ENCODE measurements at places on chromosomes 2 and 18.

DNA sequence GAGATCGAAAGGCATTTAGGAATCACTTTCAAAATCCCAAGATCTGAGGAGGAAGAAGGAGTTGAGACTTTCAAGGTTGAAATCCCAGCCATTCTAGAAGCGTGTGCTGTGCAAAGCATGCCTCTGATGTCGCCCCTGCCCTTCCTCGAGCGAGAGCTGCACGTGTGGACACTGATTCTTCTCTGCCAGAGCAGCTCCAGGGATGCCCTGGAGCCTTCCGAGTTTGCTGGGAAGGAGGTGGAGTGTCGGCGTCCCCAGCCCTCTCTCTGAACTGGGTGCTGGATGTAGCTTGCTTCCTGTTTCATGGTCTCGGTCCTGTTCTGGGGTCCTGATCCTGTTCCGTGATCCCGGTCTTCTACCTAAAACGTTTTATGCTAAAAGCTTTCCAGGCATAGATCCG lies 76.1 kb downstream of the TWIST2 start:
- DNase-seq, result no peak

DNA sequence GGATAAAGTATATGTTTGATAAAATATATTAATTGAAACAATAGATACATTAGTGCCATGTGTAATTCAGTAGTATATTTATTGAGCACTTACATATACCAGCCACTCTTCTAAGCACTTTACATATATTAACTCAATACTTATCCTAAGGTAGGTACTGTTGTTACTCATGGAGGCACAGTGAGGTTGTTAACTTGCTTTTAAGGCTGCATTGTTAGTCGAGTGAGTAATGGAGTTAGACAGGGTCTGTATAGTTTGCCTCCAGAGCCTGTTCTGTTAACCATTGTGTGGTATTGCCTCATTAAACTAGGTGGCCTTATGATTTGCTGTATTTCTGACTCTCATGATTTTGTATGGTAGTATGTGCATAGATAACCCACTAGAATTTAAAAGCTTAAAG lies 44.2 kb downstream of the LCLAT1 start:
- no peak for DNase-seq

DNA sequence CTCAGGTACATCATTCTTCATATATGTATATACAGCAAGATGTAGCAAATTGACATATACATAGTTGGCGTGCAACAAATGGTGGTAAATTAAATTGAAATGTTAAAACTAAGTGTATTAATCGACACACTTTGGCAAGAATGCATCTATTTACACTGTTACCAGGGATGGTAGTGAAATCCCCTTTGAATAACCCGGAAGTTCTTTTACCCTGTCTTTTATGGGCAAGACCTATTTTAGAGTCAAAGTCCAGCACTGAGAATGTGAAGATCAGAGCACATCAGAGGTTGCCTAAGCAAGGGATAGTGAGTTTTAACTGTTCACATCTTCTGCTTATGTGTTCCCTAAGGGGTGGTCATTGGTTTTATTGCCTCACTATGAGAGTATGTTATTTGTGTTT lies 7.6 kb upstream of the TMEFF2 start:
- DNase-seq, result no peak

- DNase-seq, result no peak
Measured at GRCh38 chr18:37393221-37393827, 172.3 kb downstream of the CELF4 start.

DNA sequence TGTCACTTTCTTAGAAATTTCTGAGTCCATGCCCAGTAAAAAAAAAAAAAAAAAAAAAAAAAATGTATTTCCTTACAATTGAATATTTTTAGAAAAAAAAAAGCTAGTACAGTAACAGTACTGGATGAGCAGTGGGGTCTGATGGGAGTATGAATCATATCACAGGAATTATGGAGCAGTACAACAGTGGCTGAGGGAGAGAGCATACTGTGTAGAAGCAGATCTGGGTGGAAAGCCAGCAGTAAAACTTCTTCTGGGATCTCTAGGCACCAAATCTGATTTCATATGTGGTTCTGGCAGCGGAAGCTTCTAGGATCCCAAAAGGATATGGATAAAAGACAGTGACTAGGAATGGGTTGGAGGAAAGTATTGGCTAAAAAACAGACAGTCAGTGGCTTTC lies 414.9 kb upstream of the FSHR start:
- no peak for DNase-seq

DNA sequence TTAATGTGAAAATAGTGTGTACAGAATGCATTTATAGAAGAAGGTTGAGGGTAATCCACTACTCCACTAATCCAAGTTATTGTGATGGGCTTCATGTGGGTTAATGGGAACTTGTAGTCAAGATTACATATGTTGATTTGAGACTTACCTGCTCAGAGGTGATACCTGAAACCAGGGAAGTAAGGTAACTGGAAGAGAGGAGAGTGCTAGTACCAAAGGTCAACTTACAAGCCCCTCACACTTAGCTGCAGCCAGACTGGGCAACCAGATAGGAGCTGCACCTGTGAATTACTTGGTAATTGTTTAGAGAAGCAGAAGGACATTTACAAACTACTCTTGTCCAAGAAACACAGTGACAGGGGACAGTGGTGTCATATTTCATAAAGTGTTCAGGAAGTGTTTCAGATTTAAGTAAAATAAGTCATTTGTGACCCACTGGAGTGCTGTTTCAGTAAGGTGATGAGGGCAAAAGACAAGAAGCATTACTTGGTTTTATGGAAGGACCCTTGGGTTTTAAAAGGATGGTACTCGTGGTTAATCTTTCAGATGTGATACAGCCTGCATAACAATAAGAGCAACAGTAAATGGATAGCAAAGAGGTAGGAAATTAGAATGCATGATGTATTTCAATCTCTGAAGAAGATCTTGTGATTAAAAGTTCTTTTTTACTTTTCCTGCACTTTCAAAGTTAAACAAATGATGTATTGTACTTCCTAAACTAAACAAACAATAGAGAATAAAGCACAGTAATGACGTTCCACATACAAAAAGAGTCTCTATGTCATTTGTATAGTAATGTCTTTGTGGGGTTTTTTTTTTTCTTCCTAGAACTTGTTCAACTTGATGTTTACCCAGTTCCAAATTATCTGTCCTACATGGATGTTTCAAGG lies 189.3 kb downstream of the PHLPP1 start:
- no peak for DNase-seq
